NCI-H1092 (cell line): ENCODE measurements at places on chromosomes 7 and 10.

DNA sequence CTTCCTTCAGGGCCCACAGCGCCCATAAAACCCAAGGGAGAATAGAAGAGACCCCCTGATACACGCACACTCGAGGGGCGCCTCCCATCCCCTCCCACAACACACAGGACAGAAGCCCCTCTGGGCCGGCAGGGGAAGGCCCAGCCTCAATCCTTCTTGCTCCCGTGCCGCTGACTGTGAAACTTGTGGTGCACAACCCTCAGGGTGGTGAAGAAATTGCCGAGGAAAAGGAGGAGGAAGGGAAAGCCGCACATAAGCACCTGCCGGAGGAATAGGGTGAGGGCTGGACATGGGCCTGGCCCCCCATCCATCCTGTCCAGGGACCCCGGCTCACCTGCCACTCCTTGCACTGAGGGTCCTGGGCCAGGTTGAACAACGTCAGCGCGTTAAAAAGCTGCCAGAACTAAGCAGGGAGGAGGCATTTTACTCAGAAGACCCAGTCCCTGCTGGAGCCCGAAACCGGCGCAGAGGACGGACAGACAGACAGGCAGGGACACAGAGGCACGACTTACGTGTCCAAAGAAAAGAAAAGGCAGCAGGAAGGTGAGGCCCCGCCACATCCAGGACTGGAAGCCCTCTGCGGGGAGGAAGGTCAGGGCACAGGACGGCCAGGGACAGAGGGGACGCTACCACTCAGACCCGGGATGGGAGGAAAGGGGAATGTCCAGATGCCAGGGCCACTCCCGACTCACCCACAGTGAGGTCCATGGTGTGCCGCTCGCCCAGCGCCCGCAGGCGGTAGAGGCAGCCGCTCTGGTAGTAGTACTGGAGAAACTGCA, 7.2 kb downstream of the TMEM120A start:
- DNase-seq: no peak

GRCh38 chr7:155356323-155357105, 58.8 kb downstream of the INSIG1 start:
- DNase-seq: no peak

- DNase-seq: no peak
Observed at GRCh38 chr10:6347391-6347951, 144.7 kb downstream of the PFKFB3 start.

DNA sequence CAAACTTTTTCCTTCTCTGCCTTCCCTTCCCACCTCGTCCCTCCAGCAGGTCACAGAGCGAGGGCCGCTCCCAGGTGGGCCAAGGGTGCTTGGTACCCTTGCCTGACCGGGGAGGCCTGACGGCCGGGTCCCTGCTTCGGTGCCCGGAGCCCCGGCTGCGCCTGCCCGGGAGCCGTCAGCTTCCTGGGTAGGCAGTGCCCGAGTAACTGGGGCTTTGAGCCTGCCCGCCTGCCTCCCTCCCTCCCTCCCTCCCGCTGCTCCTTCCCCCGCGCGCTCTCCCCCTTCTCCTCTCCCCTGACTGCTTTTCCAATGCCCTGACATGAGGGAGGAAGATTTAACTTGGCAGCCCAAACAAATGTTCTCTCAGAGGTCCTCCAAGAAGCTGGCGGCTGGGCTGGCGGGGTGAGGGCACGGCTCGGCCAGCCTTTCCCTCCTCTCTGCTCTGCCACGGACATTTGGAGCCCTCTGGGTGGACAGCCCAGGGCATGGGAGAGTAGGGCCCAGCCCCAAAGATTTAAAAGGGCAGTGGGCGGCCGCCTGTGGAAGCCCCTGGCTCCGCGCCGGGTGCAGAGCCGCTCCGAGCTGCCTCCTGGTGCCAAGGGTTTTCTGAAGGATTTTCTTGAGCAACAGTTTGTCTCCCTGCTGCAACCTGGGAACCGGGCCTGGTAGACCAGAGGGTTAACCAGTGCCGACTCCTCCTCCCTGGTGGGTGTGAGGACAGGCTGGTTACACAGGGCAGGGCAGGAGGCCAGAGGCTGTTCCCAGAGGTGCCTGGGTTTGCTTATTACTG, 2.0 kb downstream of the ZMIZ1 start:
- peak; percentile 19 for DNase-seq

- peak; percentile 30 for DNase-seq
Observed at GRCh38 chr7:34756025-34756437, 98.0 kb downstream of the NPSR1 start.

- no peak for DNase-seq
Observed at GRCh38 chr10:104641187-104641936, at the start of gene SORCS3. Gene SORCS3 (plus strand): TSS chr10:104641290.

GRCh38 chr7:30087371-30087770, 47.4 kb upstream of the MTURN start:
- no peak for DNase-seq
